NCI-H69 (cell line): ENCODE measurements at places on chromosomes 6 and 20.
A peak's percentile ranks its signal among the peaks of the same experiment; 100 is the strongest.

DNA sequence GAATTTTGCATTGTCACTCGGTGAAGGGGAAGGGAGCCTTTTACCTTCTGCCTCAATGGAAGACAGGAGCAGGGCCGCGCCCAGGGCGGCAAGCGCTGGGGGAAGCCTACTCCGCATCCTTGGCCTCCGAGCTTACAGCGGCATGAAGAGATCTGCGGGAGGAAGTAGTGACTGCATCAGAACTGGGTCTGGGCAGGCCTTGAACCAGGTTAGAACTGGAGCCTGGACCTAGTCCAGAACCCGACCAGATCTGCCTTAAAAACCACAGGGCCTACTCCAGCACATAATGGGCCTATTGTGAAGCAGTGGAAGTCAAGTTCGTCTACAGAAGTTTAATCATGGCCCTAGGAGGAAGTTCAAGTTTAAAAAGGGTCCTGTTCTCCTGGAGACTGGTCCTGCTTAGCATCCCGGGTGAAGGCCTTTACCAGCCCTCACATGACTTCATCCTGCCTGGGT is 3.1 kb downstream of the COL12A1 start:
- DNase-seq, result no peak

DNA sequence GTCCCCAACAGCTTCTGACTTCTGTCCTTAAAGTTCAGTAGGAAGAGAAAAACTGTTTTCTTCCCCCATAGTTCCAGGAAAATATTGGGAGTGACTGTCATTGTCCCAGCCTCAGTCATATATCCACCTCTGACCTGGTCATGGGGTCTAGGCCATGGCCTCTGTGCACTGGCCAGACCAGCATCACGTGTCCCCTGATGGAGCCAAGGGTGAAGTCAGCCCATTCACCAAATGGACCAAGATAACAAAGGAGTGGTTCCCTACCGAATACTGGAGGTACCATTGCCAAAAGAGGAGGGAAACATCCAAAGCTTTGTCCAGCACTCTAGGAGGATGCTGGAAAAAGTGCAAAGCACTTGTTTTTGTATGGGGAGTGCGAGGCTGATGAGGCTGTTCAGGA is 395.4 kb downstream of the TAF4 start:
- no peak for DNase-seq

GRCh38 chr6:166959911-166960608 is 3.7 kb upstream of the RNASET2 start:
- no peak for DNase-seq

- DNase-seq, result no peak
Measured at GRCh38 chr6:91279740-91280493, 693.0 kb upstream of the MAP3K7 start.

- no peak for DNase-seq
Measured at GRCh38 chr6:139919107-139920026, 544.9 kb upstream of the CITED2 start.

DNA sequence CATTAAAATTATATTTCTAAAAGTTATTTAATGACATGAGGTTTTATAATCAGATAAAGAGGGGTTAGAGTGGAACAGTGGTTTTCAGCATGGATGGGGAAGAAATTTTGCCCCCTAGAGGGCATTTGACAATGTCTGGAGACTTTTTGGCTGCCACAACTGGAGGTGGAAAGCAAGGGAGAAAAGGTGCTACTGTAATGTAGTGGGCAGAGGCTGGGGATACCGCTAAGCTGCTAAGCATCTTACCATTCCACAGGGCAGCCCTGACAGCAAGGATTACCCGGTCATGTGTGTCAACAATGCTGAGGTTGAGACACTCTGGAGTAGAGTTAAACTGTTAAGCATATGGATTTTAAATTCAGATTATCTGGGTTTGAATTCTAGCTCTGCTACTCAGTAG is 52.9 kb upstream of the FABP7 start:
- DNase-seq, result peak; percentile 86

GRCh38 chr6:135243871-135244796 is 63.0 kb downstream of the MYB start:
- no peak for DNase-seq

DNA sequence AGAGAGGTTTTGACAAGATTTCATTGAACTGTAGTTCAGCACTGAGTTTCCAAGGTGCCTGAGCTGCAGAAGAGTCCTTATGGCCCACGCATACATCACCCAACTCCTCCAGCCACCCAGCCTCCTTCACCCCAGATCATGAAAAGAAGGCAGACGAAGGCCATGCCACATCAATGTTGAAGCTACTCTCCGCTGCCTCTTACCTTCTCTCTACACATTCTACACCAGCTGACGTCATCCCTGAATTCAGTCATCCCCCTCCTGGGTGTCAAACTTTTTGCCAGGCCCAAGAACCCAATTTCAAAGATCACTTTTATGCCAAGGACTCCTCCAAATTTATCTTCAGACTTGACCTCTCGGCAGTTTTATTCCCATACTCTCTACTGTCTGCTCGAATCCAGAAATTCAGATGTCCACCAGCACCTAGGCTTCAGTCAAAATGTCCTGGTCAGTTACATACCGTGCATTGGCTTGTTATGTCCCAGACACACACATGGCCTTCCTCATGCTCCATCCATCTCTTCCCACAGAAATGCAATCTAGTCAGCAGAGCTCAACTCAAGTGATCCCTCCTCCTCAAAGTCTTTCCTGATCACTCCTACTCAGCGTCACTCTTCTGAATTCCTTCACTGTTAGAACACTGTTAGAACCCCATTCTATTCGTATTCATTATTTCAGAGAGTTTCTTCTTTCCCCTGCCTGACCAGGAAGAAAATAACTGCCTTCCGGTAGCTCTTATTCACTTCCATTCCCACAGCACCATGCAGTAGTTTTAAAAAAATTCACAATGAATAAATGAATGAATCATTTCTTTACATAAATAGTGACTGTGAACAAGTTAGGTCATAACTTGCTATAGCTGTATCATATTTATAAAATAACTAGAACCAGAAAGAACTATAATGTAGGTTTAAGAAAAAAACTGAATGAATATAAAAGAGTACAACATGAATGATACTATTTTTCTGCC is 11.5 kb downstream of the ATXN1 start:
- no peak for DNase-seq

DNA sequence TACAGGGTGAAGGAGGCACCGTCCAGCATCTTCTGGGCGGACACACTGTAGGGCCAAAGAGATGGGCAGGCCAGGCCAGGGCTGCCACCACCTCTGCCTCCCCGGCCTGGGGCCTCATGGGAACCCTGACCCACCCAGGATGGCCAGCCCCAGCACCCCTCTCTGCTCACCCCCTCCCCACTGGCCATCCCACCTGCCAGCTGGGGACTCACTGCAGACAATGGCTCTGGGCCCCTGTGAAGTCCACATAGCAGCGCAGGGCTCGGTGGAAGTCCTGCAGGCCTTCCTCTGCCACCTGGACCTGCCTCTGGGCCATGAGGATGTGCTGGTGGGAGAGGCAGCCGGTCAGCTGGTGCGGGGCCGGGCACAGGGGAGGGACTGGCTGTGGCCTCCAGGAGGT is 3.6 kb upstream of the C20orf144 start:
- no peak for DNase-seq

DNA sequence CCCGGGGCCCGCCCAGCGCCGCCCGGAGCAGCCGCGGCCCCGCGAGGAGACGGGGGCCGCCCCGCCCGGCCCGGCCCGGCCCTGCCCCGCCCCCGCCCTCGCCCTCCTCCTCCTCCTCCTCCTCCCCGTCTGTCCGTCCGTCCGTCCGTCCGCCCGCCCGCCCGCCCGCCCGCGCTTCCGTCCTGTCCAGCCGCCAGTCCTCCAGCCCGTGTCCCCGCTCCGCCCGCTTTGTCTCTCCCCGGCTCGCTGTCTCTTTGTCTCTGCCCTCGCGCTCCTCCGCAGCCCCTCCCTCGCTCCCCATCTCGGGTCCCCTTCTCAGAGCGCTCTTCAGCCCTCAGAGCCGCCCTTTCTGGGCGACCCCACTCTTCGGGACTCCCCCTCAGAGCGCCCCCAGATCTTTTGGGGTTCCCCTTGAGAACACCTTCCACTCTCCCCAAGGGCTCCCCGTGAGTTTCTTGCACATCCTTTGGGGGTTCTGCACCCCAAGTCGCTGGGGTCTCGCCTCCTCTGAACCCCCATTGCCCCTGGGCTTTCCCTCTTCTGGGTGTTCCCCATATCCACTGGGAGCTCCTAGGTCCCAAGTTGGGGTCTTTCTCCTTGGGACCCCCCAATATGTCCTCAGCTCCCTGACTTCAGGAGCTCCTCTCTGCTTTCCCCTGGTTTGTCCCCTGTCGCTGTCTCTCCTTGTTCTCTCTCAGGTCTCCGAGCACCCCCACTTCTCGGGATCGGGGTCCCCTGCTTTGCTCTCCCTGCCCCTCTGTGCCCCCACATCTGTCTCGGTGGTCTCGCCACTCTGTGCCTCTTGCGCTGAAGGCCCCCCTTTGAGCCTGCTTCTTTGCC is 79.5 kb upstream of the MYL9 start:
- peak; percentile 68 for DNase-seq

- DNase-seq, result no peak
Measured at GRCh38 chr6:84967965-84968364, 203.6 kb upstream of the TBX18 start.

DNA sequence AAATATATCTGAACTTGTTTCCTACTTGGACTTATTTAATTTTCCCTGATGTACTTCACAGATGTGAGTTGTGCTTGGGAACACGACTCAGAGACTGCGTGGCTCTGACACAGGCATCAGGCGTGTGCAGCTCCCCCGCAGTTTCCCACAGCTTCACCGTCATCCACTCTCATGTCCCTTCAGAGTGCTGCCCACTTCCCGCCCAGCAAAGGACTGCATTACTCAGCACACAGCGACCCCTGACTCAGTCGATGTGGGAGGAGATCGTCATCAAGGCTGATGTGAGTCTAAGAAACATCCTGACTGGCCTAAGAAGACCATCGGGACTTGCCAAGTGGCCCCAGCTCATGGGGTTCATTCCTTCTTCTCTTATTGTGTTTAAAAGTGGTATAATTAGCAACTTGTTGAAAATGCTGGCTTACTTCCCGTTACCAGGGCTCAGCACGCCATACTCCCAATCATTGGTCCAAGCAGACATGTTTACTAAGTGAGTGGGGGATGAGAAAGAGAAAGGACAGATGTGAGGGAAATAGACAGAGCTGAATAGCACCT is 539.4 kb upstream of the JARID2 start:
- no peak for DNase-seq

GRCh38 chr20:44811150-44811685 is 872 bp upstream of the RIMS4 start:
- DNase-seq, result no peak

GRCh38 chr20:2213401-2213800 is 82.4 kb upstream of the TGM3 start:
- DNase-seq, result no peak
